Aorta (tissue), 5 donors: ENCODE measurements at places on chromosomes 16 and 17.

- H3K4me1 ChIP-seq = no peaks in the 10 kb centered on the region
- no peak for DNase-seq
- H3K27me3 ChIP-seq = no peaks in the 10 kb centered on the region
- H3K27ac ChIP-seq = no peak overlapping the region
Observed at GRCh38 chr17:10661437-10661836, 4.3 kb upstream of the MYH3 start.

GRCh38 chr17:14351493-14351892 is 50.6 kb downstream of the HS3ST3B1 start:
- DNase-seq = no peak
- no peak overlapping the region for H3K4me3 ChIP-seq
- no peaks in the 10 kb centered on the region for H3K27me3 ChIP-seq
- H3K27ac ChIP-seq = no peak overlapping the region

- no peaks in the 10 kb centered on the region for H3K4me1 ChIP-seq
- H3K4me3 ChIP-seq = no peak overlapping the region
- no peaks in the 10 kb centered on the region for H3K36me3 ChIP-seq
- no peak overlapping the region for H3K27ac ChIP-seq
- no peak for DNase-seq
Observed at GRCh38 chr16:31440516-31441184, 1.9 kb downstream of the ZNF843 start.

GRCh38 chr16:83888672-83889044 is 10.3 kb upstream of the MLYCD start:
- H3K27ac ChIP-seq = no peak overlapping the region
